BJ (cell line): ENCODE measurements at places on chromosomes 4 and X.

DNA sequence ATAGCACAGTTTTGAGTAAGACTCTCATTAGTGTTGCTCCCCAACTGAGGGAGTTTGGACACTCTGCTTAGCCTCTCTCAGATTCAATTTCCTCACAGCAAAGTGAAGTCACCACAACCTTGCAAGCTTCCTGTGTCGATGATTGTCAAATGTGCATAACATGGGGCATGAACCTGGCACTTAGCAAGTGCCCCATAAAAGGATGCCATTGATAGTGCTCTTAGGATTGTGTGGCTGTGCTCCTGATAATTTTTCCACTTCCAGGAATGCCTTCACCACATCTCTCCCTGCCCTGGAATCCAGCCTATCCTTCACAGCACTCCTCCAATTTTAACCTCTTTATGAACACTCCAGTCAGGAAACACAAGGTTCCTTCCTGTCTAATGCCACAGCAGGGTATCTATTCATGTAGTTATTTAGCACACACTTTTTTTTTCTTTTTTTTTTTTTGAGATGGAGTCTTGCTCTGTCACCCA is 309.4 kb downstream of the PPP3CA start:
- DNase-seq, result no peak

DNA sequence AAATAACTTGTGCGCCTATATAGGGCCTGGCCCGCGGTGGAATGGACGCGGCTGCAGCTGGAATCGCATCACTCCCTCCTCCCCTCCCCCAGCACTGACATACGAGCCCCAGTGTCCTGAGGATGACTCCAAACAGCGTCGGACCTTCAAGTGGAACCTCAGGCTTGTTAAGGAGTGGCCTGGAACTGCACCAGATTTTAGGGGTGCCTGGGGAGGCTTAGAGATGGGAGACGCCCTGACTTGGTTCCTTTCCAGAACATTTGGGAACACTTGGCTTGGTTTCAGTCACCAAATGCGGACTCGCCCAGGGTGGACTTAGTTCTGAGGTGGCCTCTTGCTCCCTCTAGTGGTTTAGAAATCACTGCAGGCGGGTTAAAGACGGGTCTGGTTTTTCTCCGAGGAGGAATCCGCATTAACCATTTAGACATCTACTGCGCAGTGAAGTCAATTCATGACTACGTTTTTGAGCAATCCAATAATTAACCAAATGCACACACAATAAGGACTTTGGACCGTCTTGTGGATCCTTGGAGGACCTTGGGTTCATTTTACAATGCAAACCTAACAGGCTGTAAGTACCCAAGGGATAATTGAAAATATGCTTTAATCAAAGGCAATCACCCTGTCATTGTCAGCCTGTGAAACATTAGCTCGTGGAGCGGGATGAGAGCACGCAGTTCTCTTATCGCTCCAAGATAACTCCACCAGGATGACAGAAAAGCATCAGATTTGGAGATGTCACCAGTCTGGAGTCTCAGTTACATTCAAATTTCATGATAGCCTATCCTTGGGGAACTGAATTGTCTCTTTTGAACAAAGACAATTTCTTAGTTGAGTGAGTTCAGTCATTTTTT is 11.2 kb upstream of the PDGFRA start:
- DNase-seq, result peak; percentile 72

GRCh38 chr4:40264995-40265909 is 68.4 kb downstream of the RHOH start:
- no peak for DNase-seq

GRCh38 chr4:128574706-128575105 is 234.8 kb upstream of the JADE1 start:
- DNase-seq, result no peak

GRCh38 chr4:7629501-7630254 is 194.9 kb upstream of the PSAPL1 start:
- DNase-seq, result no peak

DNA sequence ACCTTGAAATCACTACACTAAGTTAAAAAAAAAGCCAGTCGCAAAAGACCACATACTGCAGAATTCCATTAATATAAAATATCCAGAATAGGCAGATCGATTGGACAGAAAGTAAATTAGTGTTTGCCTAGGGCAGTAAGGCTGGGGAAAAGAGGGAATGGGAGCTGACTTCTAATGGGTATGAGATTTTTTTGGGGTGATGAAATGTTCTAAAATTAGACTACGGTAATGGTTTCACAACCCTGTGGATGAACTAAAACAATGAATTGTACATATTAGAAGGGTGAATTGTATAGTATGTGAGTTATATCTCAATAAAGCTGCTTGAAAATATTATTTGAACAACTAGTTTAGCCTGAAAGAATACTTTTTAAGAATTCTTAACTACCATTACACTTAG is 6.7 kb upstream of the GPRIN3 start:
- DNase-seq, result no peak

GRCh38 chr4:103075435-103075893 is 1.1 kb downstream of the SLC9B2 start:
- no peak for DNase-seq

GRCh38 chrX:94123062-94123461 is 449.1 kb downstream of the FAM133A start:
- no peak for DNase-seq

DNA sequence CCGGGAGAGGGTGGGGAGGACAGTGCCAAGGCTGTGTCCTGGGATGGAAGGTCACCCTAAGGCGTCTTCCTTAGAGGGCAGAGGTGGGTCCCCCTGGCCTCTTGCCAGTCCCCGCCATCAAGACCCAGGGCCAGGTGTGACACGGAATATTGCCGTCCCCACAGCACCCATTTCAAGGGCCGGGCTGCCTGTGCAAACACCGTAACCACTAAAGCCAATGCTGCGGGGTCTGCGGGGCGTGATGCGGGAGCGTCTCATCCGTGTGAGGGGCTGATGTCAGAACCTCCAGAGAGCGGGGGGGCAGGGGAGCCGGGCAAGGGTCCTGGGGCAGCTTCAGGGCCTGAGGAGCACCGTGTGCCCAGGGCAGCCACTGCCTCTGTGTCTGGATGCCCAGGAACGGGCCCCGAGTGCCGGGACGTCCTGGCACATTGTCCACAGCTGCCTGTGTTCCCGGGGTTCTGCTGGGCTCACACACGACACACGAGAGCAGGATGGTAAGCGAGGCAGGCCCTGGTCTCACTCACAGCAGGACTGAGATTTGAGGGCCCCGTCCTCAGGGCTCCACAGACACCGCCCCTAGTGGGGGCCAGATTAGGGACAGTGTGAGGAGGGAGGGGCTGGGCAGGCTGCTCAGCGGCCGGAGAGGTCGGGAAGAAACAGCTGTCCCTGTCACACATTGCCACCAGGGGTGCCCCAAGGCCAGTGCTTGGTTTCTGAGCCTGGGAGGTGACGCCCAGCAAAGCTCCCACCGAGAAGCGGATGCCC is 29.2 kb downstream of the NKX1-1 start:
- no peak for DNase-seq

DNA sequence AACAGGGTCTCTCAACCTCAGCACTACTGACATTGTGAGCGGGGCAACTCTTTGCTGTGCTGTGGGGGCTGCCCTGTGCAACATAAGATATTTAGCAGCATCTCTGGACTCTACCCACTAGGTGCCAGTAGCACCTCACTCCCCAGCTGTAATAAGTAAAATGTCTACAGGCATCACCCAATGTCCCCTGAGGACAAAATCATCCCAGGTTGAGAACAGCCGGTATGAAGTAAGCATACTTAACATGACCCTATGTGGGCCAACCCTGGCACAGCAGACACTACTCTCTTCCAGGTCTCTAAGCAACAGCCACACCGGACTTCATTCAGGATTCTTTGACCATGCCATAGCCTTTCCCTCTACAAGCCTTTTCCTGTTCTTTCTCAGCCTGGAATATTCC is 10.5 kb upstream of the MGST2 start:
- no peak for DNase-seq

- DNase-seq, result no peak
These were observed 5.4 kb upstream of the AR start for GRCh38 chrX:67538383-67538782.

- no peak for DNase-seq
These were observed 609.8 kb downstream of the BCOR start for GRCh38 chrX:39487969-39488330.

- no peak for DNase-seq
These were observed 628.4 kb downstream of the SPRY1 start for GRCh38 chr4:124025000-124025399.

DNA sequence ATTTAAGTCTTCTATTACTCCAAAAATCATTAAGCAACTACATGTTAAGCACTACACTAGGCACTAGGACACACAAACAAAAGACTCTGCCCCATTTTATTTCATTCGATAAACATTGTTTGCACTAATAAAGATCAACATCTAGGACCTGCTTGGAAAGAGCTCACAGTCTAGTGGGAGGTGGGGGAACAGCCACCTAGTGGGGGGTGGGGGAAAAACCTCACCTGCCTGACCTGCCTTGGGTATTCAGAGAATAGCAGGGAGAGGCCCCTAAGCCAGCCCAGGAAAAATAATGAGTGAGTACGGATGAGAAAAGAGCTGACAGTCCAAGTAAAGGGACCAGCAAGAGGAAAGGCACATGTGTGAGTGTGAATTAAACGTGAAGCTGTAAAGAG is 52.2 kb downstream of the PRDM5 start:
- DNase-seq, result no peak

DNA sequence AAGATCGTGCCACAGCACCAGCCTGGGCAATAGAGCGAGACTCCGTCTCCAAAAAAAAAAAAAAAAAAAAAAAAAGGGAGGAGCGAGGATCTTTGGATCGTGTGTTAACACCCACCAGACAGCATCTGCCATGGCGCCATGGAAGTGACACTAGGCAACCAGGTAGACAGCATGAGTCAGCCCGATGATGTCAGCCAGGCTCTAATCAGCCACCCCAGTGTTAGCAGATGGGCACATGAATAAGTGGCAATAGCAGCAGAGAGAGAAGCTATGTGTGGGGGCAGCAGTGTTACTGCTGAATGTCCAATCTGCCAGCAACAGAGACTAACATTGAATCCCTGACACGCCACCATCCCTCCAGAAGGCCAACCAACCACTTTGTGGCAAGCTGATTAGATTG is 6.6 kb downstream of the SYN1 start:
- no peak for DNase-seq

DNA sequence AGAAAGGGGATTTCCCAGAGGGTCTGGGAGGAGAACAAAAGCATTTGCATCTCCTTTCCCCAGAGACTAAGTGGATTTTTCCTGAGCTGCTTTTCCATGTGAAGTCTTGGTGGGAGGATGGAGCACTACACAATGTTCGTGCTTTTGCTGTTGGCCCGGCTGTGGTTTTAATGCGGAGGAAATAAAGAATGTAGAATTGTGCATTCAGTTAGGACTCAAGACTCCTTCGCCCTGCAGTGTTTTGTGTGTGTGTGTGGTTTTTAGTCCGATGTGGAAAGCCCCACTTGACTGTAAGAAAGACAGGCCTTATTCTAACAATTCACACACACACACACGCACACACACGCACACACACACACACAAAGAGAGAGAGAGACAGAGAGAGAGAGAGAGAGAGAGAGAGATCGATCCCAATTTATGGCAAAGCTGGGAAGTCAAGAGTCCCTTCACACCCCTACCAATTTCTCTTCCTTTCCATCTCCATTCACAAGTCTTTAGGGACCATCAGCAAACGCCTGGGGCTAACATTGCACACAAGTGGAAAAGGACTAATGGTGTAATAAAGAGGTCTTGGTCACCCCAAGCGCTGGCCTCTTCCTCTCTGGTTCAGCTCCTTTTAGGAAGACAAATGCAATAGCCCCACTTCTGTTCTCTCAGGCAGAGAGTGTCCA is 44.2 kb downstream of the CLDN34 start:
- DNase-seq, result no peak
